ENCODE measurements at places on chromosomes 3 and 15.

- no peak for DNase-seq
Observed at GRCh38 chr15:55389264-55389607, 18.9 kb downstream of the CCPG1 start.

- DNase-seq = no peak
Observed at GRCh38 chr15:33559207-33559890, 248.6 kb downstream of the RYR3 start.

DNA sequence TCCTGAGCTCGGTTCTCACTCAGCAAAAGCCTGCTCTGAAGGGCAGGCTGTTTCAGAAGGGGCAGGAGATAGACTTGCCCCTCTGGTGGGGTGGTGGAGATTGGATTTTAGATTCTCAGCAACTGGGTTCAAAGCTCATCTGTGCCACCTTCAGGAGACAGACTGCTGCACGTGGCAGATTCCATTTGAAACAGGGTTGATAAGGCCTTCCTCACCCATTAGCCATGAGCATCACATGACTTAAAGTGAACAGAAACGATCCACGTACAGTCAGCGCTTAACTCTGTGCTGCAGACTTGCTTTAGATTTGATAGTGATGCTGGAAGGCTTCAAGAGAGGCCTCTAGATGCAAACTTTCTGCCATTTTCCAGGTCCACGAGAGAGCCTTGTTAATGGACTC is 35.0 kb upstream of the MGLL start:
- no peak for DNase-seq

DNA sequence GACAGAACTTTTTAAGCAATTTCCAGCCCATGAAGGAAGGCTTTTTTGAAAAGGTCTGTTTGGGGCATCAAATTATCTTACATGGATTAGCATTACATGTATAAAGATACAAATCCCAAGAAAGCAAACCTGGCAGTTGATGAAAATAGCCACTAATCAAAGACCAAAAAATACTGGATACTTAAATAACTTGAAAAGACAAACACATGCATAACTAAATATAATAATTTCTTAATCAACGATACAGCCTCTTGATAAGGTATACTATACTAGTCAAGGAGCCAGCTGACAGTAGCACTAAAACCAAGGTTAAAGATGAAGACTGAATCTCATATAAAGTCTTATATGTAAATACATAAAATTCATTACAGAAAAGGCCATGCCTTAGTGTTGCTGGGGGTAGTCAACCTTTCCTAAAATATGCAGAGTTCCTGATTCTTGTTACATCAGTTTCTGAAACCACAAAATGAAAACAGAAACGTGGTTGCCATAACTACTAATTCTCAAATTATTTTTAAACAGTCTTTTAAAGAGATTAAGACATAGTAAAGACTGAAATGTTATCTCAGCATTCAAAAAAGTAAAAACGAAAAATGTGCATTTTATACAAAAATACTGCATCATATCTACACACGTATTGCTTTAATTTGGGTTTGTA is 2.0 kb downstream of the ANKRD28 start:
- no peak for DNase-seq

GRCh38 chr3:72797773-72798543 is 50.3 kb downstream of the SHQ1 start:
- no peak for DNase-seq

All from hindlimb muscle (tissue), 1 donor.